Activated naive CD8-positive, alpha-beta T cell treated with anti-CD3 and anti-CD28 coated beads for 36 hours (primary cell): ENCODE measurements at places on chromosomes 4 and X.

DNA sequence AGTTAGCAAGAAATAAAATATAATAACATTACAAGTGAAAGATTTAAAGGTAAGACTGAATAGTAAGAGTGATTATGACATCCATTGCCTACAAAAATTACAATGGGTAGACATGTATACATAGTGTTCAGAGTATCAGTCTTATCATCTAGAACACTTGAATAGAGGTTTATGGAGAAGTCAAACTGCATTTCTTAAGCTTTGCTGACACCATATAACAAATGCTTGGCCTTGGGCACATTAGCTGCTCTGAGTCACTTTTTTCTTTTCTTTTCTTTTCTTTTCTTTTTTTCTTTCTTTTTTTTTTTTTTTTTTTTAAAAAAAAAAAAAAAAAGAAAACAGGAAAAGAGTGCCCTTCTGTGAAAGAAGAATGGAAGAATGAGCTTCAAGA lies 220.0 kb downstream of the SPCS3 start:
- no peak for DNase-seq

GRCh38 chr4:177450426-177451107 lies 8.3 kb upstream of the AGA start:
- no peak for DNase-seq

DNA sequence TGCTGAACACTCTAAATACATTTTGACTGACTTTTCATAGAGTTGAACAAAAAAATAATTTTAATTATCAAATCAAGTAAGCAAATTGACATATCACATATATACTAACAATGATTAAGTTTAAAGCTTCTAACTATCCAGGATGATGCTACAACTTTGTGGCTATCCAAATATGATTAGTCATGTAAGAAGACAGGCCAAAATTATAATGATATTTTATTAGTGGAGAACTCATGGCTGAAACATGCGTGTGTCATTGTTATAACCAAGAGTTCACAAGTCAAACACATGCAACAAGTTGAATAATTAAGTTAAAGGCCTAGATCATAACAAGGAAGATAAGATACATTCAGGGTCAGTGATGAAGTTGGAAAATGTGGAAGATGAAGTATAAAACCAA lies 346.8 kb downstream of the FSTL5 start:
- no peak for DNase-seq

DNA sequence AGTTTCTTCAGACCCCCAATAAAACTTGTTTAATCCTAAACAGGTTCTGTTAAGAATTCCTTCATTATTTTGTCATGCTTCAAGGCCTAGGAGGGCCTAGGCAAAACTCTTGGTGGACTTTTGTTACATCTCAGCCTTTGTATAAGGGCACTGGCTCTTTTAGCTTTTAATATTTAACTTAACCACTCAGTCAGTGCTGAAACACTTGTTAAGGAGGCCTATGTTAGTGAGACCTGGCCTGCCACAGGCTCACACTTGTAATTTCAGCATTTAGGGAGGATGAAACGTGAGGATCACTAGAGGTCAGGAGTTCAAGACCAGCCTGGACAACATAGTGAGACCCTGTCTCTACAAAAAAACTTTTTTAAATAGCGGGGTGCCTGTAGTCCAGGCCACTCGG lies 32.7 kb upstream of the PGK1 start:
- no peak for DNase-seq

DNA sequence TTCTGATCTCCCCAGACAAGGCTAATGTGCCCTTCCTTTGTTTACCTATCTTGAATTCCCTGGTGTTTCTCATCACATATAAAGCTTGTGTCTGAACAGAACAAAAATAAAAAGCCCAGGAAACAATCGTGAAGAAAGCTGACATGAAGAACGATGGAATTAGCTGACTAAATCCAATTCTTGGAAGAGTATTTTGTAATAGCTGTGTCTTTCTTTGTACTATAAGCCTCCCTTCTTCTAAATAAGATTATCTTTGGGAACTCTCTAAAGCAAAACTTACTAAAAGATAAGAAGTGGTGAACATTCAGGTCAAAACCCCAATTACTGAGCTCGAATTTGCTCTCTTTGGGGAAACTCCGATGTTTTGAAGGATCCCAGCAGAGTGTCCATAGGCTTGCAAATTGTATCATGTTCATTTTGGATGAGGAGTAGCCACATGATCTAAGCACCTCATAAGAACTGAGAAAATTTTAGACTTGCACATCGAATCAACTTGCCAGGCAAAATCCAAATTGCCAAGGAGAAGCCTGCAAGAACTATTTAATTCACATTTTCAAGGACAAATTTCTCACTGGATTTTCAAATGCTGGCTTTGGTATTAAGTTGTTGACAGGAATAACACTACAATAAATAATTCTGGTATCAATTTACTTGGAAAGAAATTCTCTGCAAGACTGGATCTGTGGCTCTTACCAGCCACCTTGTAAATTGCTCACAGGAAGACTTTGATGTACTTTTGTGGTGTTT lies 106.2 kb downstream of the LNX1 start:
- no peak for DNase-seq

DNA sequence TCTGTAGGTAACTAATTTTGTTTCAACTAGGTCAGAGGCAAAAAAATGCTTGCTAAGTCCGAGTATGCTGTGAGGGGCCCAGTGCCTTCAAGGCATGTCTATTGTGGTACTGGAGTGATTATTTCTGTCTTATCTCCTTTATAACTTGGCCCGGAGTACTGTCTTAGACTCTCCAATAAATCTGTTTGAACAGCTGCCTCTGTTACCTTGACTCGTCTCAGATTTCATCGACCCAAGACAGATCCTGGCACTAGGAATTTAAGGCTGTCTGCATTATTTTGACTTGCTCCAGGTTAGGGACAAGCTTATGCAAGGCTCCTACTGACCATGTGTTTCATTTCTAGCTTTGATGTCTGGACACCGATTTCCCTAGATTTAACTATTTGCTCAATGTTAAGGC lies 41.1 kb upstream of the NKAP start:
- no peak for DNase-seq

DNA sequence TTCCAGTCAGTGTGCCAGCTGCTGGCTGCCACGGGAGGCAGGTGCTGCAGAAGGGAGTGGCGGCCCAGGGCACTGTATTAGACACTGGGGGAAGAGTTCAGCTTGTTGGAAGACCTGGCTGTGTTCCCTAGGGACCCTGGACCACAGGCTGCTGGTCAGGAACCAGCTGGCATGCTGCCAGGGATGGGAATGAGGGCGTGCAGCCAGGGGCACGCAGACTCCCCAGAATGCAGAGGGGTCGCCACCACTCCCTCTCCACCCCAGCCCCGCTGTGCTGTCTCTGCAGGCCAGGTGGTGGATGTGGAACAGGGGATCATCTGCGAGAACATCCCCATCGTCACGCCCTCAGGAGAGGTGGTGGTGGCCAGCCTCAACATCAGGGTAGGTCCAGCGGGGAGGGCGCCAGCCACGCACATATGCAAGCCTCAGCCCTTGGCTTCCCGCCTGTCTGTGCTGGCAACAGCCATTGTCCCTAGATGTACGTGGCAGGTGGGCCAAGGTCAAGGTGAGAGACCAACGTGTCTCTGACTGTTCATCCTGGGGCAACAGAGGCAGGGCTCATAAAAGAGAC lies 12.3 kb downstream of the ABCD1 start:
- no peak for DNase-seq

DNA sequence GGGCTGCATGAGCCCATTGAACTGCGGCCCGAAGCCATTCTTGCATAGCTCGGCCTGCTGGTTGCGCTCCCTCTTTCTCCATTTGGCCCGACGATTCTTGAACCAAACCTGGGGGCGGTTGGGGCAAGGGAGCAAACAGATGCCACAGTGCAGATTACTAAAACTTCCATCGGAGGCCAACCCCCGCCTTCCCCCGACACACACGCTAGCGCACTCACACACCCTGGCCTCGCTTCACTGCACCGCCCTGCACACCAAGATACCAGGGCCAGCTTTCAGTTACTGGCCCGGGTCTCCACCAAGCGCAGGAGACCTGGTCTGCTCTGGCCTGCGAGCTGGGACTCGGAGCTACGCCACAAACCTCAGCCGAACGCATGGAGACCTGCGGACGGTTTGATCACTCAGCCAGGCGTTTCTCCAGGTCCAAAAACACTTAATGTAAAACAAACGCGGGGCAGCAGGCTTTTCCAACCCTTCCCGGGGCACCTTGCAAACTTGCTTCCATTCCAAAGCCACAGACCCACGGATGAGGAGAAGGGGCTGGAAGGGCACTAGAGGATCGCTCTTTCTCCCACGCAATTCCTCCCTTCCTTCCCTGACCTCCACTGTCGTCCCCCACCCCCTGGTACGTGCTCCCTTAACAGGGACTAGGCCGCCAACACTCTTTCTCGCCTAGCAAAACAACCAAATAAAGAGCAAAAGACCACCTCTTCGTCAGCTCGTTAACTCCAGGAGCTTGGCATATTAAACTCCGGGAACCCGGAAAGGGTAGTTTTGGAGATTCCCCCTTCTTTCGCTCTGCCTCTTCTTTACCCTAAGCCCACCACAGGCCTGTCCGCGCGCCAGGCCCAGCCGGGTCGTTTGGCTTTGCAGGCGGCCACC lies 4.1 kb downstream of the PITX2 start:
- DNase-seq, result no peak

GRCh38 chr4:158051401-158052235 lies 121.2 kb downstream of the GASK1B start:
- no peak for DNase-seq

GRCh38 chrX:136765821-136766356 lies 14.8 kb downstream of the ARHGEF6 start:
- DNase-seq, result no peak

DNA sequence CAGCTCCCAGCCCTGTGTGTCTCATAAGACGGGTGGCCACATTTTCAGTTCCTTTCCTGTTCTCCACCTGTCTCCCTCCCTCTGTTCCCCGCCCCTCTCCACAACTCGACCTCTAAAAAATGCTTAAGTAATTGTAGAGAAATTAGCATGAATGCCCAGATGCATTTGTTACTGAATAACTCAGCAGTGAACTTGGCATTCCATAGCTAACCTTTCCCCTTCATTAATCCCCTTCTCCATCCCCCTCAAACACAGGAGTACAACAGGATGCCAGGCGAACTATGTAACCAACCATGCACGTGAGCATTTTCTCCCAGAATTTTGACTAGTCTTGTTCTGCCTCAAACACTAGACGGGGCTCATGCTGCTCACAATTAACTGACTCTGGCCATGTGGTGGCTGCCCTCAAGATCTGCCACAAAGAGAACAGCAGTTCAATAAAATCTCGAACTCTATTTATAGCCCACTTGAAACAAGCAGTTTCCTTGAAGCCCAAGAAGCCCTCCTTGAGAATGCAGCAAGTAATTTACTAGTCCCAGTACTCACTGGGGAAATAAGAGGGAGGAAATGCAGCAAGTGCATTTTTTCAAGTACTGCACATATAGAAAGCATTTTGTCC lies 351.2 kb downstream of the ARHGAP24 start:
- DNase-seq, result no peak

DNA sequence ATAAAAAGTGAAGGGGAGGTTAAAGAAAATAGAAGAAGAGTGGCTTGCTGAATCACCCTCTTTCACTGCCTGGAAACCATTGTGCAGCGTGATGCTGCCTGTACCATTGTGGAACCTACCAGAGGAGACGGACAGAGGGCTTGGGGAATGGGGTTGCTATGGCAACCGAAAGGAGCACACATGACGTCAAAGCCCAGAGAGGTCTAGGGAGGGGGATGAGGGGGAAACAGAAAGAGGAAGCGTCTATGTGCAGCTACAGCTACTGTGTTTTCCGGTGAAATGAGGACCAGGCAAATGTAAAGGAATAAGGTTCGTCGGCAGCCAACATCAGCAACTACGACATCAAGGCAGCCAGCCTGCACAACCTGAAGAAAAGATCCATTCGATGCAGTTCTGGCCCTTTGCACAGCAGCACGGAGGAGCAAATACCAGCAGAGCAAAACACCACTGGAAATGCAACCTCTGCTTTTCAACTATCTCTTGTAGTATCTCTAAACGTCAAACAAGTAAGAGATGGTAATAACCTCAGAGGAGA lies at the start of gene MAPK10:
TSS of gene MAPK10 (minus strand) at position 110 of the 535 bp plus-strand sequence.
- DNase-seq, result peak; percentile 64

GRCh38 chr4:135325264-135325663 lies 1123.7 kb upstream of the PABPC4L start:
- no peak for DNase-seq

- no peak for DNase-seq
Observed at GRCh38 chr4:186644737-186645261, 78.9 kb downstream of the FAT1 start.
